ENCODE measurements at places on chromosomes 1 and 21. TPM values are rescaled to one million over a fixed set of nuclear protein-coding genes. Genes with fewer than 3 reads are reported as not detected.

The ERI3 gene
- polyA plus RNA-seq = 39.0 TPM

The RNU1-3 gene
- polyA plus RNA-seq = not detected

DNA sequence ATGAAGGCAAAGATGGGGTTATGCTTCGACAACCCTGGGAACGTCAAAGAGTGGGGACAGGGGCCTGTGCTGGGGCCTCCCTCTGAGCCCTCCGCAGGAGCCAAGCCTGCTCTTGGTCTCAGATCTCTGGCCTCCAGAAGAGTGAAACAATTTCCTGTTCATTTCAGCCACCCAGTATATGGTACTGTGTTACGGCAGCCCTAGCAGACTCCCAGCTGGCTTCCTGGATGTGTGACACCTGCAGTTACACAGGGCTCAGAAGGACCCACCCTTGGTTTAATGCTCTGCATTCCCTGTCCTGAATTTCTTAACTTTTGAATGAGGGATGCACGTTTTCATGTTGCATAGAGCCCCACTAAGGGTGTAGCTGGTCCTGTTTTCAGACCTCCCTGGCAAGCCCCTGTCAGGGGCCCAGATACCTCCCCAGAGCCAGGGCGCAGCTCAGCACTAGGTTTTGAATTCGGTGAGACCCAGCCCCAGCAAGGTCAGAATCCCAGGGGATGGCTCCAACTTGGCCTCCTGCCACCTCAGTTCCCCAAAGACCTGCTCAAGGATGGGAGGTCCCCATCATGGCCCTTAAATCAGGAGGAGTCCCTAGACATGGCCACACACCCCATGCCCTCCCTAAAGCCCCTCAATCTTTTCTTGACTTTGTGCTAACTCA lies 79.0 kb upstream of the IFFO2 start:
- no peak for DNase-seq

GRCh38 chr1:165857046-165857801 lies 29.8 kb downstream of the UCK2 start:
- DNase-seq = no peak

GRCh38 chr1:172398193-172398592 lies 22.3 kb upstream of the C1orf105 start:
- DNase-seq = no peak

DNA sequence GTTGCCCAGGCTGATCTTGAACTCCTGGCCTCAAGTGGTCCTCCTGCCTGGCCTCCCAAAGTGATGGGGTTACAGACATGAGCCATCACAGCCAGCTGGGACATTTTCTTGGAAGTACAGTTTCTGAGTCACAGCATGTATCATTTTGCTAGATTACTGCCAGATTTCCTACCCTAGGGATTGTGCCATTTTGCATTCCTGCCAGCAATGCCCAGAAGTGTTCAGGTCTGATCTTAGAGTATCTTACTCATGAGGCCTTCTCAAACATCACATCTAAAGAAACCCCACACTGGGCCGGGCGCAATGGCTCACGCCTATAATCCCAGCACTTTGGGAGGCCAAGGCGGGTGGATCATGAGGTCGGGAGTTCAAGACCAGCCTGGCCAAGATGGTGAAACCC lies 10.2 kb downstream of the BMP8A start:
- DNase-seq = no peak

Measured in ovary (tissue), 10 donors.